ENCODE measurements at places on chromosomes 13 and 19. TPM values are rescaled to one million over a fixed set of nuclear protein-coding genes. Genes with fewer than 3 reads are reported as not detected.

GRCh38 chr13:114065926-114066774, 66.3 kb downstream of the RASA3 start:
- H3K4me1 ChIP-seq, result peaks cover 32% of the 10 kb centered on the region
- no peak for DNase-seq
- H3K4me3 ChIP-seq, result no peak overlapping the region
- peaks cover 10% of the 10 kb centered on the region for H3K27me3 ChIP-seq

DNA sequence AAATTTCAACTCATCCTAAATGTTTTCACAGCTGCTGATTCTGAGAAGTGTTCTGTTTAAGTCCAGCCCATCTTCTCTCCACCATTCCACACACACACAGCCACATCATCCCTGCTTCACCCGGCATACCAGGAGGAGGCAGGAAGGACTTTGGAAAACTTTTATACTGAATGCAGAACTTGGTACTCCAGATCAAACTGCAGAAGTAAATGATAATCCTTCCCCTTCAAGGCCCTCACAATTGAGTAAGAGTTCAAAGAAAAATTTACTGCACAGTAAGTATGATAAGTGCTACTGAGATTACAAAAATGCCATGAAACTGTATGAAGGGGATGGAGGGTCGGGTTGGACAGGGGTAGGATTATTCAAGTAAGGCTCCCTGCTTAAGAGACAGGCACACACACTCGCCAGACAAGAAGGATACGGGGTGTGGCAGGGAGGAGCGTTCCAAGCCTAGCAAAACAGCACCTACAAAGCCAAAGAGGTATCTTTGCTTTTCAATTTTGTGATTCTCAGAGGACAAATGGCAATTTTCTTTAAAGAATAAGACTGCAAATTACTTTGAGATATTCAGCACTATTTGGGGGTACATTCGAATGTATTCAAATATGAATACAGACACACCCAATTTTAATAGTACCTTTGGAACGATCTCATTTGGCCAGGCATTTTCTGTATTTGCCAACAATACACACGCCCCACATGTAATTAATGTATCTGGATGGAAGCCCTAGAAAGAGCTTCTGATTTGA, 2.5 kb downstream of the USP12 start:
- H3K4me1 ChIP-seq, result peaks cover 37% of the 10 kb centered on the region
- H3K27me3 ChIP-seq, result peaks cover 8% of the 10 kb centered on the region

GRCh38 chr19:5091018-5091683, 122.2 kb downstream of the KDM4B start:
- H3K36me3 ChIP-seq, result peaks cover 12% of the 10 kb centered on the region
- H3K4me1 ChIP-seq, result no peaks in the 10 kb centered on the region
- peaks cover 11% of the 10 kb centered on the region for H3K27me3 ChIP-seq
- no peak overlapping the region for H3K4me3 ChIP-seq
- DNase-seq, result no peak

GRCh38 chr19:45667620-45668341, at the start of gene GIPR:
TSS of gene GIPR (plus strand) at chr19:45668221. CDS start at chr19:45669521, 1,300 bp downstream.
- H3K27me3 ChIP-seq, result peaks cover 28% of the 10 kb centered on the region
- H3K4me3 ChIP-seq, result peak within 1 kb of the TSS; percentile 80
- peaks cover 28% of the 10 kb centered on the region for H3K4me1 ChIP-seq
- peak within 1 kb of the TSS; percentile 24 for H3K27ac ChIP-seq
- no peak for DNase-seq

RAVER1 gene
- total RNA-seq, result 46.1 TPM

C19orf85 gene
- not detected for total RNA-seq

CLC gene
- total RNA-seq, result not detected

KLF16 gene
- total RNA-seq, result 19.9 TPM

GAPDHS gene
- total RNA-seq, result not detected

All from endothelial cell (in vitro differentiated cells).